ENCODE measurements at places on chromosomes 1 and 21. TPM values are rescaled to one million over a fixed set of nuclear protein-coding genes. Genes with fewer than 3 reads are reported as not detected.

DNA sequence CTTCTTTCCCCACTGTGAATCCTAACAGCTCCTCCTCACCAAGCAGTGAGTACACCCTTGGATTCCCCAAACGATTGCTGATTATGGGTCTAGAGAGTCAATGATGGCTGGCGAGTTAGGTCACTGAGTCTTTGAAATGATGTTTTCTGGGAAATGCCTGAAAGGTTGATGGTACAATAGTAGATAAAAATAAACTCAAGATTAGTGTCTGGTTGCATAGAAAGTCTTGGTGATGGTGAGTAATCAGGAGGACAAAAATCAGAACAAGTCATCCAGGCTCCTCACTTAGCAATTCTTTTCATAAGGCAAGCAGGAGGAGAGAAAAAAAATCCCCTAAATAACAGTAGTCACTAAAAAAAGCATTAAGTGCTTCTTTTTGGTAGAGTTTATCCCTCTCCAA is 22.6 kb downstream of the HLX start:
- DNase-seq = no peak

DNA sequence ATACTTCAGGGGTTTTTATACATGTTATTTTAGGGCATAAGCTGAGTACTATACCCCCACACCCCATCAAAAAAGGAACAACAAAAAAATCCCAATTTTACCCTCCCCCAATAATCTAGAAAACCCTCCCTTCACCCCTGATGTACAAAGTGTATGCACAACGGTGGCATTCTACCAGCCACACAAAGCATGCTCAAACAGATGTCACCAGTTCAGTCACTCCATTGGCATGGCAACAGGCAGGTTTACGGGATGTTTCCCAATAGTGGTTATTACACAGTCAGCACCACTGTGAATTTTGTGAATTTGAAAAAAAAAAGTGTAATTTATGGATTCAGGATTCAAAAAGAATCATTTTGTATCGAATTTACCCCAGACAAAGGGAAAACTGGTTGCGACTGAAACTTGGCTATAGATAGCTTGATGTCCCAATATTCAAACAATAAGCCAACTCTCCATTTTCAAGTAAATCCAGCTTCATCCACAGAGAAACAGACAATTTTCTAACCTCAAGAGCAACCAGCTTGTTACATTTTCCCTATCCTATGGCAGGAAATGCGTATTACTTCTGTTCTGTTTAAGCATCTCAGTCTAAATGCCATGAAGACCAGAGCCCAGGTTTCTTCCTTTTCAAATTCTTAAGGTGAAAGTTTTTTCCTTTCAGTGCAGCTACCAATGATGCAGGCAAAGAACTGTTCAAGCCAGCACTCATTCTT is 34.0 kb upstream of the SLC45A3 start:
- DNase-seq = no peak

DNA sequence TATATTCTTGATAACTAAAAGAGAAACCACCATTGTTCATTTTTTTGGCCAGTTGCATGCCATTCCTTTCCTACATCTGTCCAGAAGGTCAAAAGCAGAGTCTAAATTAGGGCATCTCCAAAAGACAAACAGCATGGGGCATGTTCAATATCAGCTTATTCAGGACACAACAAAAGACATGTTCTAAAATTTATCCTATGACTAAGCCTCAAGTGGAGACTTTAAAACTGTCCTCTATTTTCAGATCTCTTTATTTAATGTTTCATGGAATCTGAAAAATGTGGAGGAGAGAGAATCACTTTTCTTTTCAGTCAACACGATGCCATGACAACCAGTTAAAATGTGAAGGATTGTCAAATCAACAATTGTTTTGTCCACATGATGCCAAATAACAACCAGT is 303.4 kb upstream of the PRMT6 start:
- no peak for DNase-seq

Gene RIMS3
- 15.6 TPM for total RNA-seq

Gene LPAR3
- total RNA-seq = 4.2 TPM

Gene CENPL
- 3.2 TPM for total RNA-seq

Gene RGL1
- total RNA-seq = 7.3 TPM

Measured in left colon (tissue), 2 donors.